Adrenal gland (tissue), 19 donors: ENCODE measurements at places on chromosomes 7 and 10. TPM values are rescaled to one million over a fixed set of nuclear protein-coding genes. Genes with fewer than 3 reads are reported as not detected.

GRCh38 chr10:98231417-98231816 is 36.6 kb downstream of the LOXL4 start:
- no peak for DNase-seq

GRCh38 chr7:109577265-109577664 is 1007.6 kb downstream of the DNAJB9 start:
- DNase-seq: no peak

- DNase-seq: peak; percentile 80
Observed at GRCh38 chr7:25894902-25895791, 256.9 kb upstream of the NFE2L3 start.

SPDYE1 gene
- 0.06 TPM for total RNA-seq

DNA sequence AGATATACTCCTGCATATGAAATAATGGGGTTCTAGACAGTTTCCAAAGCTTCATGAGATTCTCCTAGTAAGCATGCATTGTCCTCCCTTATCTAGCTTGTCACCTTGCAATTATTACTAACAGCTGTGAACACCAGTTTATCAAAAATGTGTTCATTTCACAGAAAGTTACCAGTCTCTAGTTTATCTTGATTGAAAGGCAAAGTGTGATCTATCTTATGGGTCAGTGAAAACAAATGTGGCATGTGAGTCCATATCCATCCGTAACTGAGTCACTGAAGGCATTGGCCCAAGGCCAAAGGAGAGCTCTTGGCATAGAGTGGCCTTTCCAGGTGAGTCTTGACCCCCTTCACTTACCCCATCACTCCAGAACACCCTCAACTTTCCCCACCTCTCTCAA is 53.2 kb downstream of the GSAP start:
- no peak for DNase-seq

DNA sequence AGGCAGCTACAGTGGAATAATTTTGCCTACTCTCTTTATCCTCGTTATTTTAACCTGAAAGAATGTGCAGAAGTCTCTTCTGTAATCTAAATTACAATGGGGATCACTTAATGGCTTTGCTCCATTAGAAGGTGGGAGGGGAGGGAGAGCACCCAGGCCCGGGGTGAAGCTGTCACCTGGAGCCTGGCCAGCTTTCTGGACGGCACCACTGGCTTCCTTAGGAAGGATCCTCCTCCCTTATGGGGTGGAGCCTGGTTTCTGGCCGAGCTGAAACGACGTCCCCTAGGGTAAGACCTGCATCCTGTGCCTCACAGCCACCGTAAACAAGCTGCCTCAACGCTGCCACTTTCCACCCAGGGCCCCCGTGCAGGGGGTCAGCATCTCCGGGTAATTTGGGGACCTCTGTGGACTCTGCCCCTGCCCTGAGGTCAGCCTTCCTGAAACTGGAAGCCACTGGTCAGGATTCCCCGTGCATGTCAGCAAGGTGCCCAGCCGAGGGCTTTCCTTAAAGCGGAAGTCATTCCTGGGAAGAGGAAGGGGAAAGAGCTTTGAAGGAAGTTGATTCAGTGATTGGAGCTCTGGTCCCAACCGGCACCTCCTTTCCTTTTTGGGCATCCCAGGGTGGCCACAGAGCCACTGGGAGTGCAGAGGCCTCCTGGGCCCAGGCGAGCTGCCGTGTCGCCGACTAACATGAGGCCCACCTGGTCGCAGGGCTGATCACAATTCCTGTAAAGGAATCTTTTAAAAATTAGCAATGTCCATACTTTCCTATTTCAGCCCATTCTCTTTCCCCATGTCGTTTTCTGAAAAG is 569.1 kb downstream of the DNAJB6 start:
- DNase-seq: no peak

- DNase-seq: peak; percentile 77
Observed at GRCh38 chr7:148153616-148154284, 436.8 kb upstream of the C7orf33 start.

DNA sequence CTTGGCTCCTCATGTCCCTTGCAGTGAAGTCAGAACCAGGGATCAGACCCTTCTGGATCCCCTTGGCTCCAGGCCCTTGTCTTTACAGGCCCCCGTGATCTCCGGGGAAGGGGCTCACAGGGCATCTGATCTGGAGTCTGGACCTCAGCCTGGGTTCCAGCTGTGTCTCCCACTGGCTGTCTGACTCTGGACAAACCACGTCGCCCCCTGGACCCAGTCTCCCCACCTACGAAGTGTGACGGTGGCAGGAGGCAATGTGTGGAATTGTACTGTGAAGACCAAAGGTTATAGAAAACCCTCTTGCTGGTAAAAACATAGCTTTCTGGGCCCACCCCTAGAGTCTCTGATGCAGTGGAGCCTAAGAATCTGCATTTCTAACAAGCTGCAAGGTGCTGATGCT is 15.5 kb upstream of the C10orf71 start:
- no peak for DNase-seq

CTNNA3 gene
- total RNA-seq: 0.55 TPM

DNA sequence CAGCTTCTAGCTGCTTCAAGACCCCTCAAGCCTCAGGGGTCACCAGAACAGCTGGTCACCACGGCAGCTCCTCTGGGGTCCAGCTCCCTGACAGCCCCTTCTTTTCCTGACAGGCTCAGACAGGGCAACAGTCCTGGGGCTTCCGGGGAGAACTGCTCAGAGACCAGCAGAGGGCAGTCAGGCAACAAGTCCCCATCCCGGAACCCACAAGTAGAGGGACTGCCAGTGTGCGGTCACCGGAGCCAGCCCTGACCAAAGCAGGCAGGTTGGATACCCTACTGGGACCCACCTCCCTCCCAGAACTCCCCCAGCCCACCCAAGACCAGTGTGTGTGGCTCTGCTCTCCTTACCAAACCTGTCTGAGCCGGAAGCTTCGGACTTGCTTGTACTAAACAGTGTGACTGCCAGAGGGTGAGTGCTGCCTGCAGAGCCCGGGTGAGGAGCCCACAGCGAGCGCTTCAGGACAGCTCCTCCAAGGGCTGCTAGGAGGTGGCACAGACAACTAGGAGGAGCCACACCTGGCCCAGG is 40.3 kb downstream of the YKT6 start:
- peak; percentile 85 for DNase-seq

SDK1 gene
- total RNA-seq: 3.0 TPM

C10orf143 gene
- 3.0 TPM for total RNA-seq
